Right forelimb (tissue), 1 donor: ENCODE measurements at places on chromosomes 7 and 10.

- no peak for DNase-seq
Measured at GRCh38 chr7:107582875-107583274, 2.8 kb downstream of the BCAP29 start.

- DNase-seq = peak; percentile 77
Measured at GRCh38 chr10:116274064-116274904, 1.3 kb upstream of the GFRA1 start.

- DNase-seq = no peak
Measured at GRCh38 chr10:44311563-44312051, 73.3 kb downstream of the CXCL12 start.

- peak; percentile 20 for DNase-seq
Measured at GRCh38 chr10:44060221-44060620, 324.7 kb downstream of the CXCL12 start.

DNA sequence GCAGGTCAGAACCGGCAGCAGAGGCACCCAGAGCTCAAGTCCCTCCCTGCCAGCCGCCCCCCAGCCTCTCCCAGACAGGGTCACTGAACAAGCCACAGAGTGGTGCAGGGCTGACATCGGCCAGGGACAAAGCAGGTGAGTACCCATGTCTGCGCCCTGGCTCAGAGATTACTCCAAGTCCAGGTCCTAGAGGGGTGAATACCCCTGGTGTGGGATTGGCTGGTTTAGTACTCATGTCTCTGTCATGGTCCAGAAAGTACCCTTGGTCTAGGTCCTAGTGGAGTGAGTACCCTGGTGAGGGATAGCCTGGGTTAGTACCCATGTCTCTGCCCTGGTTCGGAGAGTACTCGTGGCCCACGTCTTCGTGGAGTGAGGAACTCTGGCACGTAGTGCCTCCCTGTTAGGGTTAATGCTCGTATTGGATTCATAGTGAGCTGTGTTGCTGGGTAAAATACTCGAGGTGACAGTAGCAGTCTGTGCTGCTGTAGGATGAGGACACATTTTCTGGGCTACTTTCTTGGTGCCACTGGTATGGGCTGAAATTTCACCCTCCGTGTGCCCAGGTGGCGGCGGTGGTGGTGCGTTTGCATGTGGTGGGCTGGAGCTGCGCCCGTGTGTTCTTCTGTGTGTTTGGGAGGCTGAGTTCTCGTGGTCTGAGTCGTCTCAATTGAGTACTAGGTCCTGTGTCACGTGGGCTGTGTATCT lies 25.5 kb upstream of the KNDC1 start:
- no peak for DNase-seq

GRCh38 chr10:71726580-71727104 lies 7.1 kb upstream of the C10orf105 start:
- DNase-seq = no peak

- DNase-seq = no peak
Measured at GRCh38 chr7:52689912-52690311, 345.5 kb upstream of the POM121L12 start.

DNA sequence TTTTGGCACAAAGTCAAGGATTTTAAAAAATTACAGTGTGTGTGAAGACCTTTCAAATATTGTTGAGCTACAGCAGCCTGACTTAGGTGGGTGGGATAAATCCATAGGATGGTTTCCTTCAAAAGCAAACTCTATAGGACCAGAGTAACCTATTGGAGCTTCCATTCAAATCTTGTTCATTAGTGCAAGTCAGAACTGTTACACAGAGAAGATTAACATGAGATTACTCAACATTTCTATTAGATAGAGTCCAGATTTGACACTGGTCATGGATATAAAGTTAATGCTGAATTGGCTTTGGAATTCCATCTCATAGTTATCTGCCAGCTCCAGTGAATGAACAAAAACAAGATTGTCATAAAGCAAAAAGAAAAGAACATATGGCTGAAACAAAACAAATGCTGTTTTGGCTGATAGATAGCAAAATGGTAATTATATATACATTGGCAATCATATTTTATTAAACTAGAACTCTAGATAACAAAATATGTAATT lies 129.6 kb upstream of the SEMA3A start:
- no peak for DNase-seq

DNA sequence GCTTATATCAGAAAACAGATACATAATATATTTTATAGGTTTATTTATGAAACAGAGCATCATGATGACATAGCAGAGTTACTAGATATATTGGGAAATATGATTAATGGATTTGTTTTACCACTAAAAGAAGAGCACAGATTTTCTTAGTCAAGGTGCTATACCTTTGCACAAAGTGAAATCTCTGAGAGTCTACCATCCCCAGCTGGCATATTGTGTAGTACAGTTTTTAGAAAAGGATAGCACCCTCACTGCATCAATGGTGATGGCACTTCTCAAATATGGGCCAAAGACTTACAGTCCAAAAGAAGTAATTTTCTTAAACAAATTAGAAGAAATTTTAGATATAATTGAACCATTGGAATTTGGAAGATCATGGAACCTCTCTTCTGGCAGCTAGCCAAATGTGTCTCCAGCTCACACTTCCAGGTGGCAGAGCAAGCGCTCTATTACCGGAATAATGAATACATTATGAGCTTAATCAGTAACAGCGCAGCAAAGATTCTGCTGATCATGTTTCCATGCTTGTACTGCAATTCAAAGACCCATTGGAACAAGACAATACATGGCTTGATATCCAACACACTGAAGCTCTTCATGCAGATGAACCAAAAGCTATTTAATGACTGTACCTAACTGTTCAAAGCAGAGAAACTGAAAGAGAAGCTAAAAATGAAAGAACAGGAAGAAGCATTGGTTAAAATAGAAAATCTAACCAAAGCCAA lies 21.9 kb upstream of the CREB3L2 start:
- DNase-seq = no peak

DNA sequence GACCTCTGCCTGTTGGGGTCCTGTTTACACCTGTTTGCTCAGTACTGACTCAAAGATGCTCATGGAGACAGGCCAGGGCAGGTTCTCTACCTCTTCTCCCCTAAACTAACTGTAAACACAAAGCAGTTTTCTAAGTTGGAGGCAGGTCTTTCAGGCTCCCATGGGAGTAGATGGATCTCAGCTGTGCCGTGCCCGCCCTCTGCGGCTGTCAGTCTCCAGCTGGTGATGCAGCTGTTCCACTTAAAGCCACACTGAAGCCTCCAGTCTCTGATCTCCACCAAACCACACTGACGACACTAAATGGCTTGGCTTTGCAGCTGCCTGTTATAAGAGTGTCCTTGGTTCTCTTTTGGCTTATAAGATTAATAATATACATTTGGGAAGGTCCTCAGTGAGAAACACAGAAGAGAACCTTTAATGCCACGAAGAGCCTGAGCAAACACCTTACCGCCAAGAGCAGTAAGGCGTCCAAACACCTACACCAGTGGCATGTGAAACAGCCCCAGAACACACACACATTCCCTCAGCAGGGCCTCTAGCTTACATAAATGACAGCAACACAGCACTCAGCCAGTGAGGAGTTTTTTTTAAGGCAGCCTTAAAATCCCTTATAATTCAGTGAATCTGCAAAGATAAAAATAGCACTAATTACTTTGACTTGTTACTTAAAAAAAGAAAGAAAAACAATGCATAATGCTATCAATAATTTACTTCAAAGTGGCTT lies 60.4 kb upstream of the KCNIP2 start:
- peak; percentile 58 for DNase-seq

DNA sequence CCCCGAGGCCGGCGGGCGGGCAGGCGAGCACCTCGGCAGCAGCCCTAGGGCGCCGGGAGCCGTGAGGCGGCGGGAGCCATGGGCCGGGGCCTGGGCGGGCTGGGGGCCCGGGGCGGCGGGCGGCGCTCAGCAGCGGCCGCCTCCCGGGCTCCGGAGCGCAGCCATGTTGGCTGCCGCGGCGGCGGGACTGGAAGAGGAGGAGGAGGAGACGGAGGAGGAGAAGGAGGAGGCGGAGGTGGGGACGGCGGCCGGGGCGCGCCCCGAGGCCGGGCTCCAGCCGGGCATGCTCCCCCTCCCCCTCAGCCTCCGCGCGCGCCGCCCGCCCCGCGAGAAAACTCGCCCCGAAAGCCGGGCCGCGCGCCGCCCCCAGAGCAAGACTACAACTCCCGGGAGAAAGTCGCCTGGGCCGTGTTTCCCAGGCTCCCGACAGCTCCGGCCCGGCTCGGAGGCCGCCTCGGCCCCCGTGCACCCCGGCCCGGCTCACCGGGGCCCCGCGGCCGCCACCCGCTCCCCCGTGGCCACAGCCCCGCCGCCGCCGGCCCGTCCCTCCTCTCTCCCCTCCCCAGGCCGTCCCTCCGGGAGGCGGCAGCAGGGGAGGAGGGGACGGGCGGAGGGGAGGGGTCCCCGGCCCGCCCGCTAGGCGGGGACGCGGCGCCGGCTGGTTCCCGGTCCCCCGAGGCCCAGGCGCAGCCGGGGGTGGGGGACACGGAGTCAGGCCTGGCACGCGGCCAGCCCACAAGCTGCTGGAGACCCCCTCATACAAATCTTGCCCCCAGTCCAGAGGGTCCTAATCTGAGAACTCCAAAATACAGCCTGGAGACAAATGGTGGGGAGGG lies at the start of gene DLG5:
DLG5 (minus strand) TSS at position 190 of the 836 bp plus-strand sequence. CDS start 235 bp downstream, outside the sequence.
- peak; percentile 83 for DNase-seq

DNA sequence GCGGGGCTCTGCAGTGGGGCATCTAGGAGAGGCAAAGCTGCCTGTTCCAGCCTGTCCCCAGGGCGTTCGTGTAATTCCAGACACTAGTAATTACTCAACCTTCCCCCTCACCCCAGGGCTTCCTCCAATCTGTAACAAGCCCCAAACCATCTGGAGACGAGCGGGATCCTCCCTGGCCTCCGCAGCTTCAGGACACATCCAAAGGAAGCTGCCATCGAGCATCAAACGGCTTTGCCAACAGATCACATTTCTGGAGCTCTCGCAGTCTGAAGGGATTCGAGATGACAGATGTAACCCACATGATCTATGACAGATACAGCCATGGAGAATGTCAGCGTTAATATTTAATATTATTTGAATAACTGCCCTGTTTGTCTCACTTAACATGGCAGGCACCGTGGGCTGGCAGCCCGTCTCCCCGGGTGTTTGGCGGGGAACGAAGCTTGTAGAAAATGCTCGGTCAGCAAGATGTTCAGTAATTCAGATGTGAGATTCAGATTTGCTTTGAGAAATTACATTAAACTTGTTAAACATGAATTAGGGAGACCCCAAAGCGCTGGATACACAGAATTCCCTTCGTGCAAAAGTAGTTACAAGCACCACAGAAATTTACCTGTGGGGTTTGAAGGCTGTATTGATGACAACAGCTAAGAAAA lies 108.5 kb upstream of the C7orf33 start:
- DNase-seq = no peak

- no peak for DNase-seq
Measured at GRCh38 chr7:147818317-147818716, 772.2 kb upstream of the C7orf33 start.

GRCh38 chr7:44973610-44974401 lies 5.0 kb downstream of the MYO1G start:
- DNase-seq = no peak

- DNase-seq = peak; percentile 55
Measured at GRCh38 chr7:142632271-142633134, 116.8 kb upstream of the PRSS1 start.

DNA sequence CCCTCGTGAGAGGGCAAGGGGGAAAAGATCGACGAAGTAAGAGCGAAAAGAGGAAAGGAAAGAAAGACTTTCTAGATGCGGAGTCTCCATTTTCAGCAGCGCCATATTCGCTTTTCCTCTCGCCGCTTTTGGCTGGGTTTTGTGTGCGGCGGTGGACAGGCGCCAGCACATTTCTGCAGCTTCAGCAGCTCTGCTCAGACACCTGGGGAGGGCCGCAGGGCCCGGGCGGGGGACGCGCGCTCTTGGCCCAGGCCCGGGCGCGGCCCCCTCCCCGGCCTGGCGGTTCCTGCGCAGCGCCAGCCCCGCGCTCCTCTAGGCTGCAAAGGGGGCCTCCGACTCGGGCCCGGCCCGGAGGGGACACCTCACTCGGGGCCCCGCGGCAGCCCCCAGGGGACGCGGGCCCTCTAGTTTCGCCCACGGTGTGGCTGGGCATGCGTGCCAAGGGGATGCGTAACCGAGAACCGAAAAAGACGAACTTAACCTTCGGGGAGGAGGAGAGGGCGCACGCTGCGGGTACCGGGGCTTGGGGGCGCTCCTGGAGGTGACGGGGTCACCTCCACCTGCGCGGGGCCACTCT lies 34.5 kb upstream of the EBLN1 start:
- peak; percentile 86 for DNase-seq

GRCh38 chr10:116796910-116797513 lies 52.3 kb upstream of the ENO4 start:
- peak; percentile 86 for DNase-seq

GRCh38 chr7:50466815-50467585 lies 16.9 kb upstream of the FIGNL1 start:
- DNase-seq = no peak

DNA sequence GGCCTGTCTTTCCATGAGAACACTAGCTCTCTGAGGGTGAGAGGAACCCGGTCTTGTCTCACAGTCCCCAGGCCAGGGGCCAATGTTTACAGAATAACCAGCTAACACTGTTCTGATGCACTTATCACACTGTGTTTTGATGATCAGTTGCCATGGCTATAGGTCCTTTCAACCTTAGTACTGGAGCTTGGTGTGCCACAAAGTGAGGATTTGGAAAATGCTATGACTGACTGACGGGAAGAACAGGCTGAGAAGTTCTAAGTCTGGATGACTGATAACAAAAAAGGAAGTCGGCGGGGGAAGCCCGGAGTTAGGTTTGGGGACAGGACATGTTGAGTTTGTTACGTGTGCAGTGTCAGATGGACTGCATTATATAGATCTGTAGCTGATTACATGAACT lies 141.8 kb downstream of the CTTNBP2 start:
- DNase-seq = no peak

DNA sequence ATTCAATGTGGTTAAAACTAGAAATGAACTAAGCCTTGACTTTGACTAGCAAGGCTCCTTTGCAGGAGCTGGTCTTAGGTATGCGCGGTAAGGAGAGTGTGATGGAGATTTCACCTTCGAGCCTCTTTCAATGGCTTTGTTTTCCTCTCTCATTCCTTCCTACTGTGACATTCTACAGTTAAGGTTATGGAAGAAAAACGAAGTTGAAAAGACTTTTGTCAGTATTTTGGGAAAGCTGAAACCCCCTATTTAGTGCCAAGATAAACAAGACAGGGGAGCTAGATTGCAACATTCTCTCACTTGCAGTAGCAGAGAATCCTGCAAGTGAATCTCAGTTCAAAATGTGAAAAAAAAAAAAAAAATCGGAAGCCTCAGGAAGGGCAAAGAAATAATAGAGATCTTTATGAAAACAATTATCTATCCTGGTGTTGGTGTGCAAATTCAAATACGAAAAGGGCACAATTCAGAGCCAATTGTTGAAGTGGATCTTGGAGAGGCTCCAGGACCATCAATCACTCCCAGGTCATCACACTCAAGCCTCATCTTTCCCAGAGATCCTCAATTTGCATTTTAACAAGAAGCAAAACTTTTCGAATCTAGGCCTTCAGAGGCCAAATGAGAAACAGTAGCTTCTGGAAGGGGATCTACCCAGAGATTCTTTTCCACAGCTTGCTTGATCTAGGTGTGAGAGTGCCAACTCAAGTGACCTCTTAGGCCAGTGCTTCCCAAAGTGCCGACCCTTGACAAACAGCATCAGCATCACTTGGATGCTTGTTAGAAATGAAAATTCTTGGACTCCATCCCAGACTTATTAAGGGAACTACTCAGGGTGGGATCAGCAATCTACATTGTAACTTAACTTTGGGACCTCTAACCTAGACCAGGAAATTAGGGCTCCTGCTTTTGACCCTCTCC lies 163.8 kb downstream of the INHBA start:
- DNase-seq = no peak
